ENCODE measurements at places on chromosomes 4 and X.

GRCh38 chr4:117874216-117874615 lies 160.1 kb upstream of the NDST3 start:
- DNase-seq = no peak

- DNase-seq = peak; percentile 46
Measured at GRCh38 chrX:12975991-12976558, 1.2 kb downstream of the TMSB4X start.

DNA sequence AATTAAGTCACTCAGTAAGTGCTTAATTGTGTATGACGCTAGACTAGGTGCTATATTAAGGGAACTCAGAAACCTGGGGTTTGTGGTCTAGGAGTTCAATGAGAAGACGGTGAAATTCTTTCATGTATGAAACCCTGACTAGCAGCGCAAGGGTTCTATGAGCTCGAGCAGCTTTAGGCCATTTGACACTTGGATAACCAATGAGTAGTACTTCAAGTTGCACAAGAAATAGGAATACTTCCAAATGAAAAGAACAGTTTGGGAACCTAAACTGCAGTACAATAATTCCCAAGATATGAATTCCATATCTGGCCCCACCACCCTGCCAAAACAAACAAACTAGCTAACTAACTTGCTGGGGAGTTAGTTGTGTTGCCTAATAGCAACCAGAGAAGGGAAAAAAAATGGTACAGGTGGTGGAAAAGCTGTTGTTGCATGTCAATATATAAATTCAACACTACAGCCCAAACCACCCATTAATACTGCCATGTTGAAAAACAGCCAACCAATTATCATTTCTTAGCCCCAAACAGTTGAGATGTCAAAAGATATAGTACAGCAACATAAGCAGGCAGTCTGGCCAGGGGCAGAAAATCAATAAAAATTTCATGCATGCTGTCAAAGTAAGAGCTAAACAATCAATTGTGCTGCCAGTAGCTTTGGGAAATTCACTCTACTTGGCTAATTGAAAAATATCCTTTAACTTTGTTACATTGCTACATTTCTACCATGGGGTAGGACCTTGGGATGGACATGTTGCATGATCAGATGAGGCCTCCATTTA lies 54.6 kb upstream of the MCF2 start:
- no peak for DNase-seq

- no peak for DNase-seq
Measured at GRCh38 chr4:156137679-156138473, 184.2 kb upstream of the CTSO start.

DNA sequence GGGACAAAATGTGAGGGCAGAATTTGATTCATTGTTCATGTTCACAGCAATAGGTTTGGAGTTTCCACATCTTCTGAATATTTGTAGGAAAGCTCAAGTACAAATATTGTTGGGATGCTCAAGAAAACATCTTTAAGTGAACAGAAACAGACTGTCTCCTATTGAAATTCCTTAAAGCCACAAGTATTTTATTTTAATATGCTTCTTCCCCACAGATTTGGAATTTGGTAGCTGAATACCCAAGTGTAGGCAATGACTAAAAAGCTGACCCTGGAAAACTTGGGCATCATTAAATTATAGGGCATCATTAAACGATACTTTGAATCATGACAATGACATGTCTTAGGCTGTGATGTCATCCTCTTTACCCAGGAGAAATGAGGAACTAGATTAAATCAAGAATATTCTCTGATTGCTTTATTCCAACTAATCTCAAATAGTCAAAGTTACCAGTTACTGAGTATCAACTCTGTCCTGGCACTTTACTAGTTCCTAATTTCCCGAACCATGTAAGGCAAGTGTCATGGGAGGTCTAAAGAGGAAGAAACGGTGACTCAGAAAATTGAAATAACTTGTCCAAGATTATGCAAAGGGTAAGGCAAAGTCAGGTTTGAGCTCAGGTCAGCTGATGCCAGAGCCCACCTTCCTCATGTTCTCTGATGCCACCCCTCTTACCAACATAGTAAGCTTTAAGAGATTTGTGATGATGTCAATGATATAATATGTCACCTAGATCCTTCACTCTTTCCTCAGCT lies 223.1 kb upstream of the LEF1 start:
- no peak for DNase-seq

GRCh38 chrX:113741744-113742143 lies 842.1 kb upstream of the HTR2C start:
- no peak for DNase-seq

Data from activated naive CD8-positive, alpha-beta T cell treated with anti-CD3 and anti-CD28 coated beads, Interleukin-2, amount 10 ng/mL, durations not matched to agents 7 days and 5 days (primary cell).